ENCODE measurements at places on chromosomes 5 and 9. TPM values are rescaled to one million over a fixed set of nuclear protein-coding genes. Genes with fewer than 3 reads are reported as not detected.
A peak's percentile ranks its signal among the peaks of the same experiment; 100 is the strongest.

- no peak for DNase-seq
Measured at GRCh38 chr9:133448487-133448972, 11.2 kb upstream of the CACFD1 start.

GRCh38 chr9:118009614-118010013, 305.4 kb downstream of the TLR4 start:
- DNase-seq: no peak

GRCh38 chr9:121399126-121399882, 29.3 kb upstream of the STOM start:
- no peak for DNase-seq

- DNase-seq: no peak
Measured at GRCh38 chr9:79925326-79925725, 353.6 kb downstream of the TLE4 start.

GRCh38 chr9:89803403-89803802, 198.6 kb downstream of the GADD45G start:
- DNase-seq: no peak

DNA sequence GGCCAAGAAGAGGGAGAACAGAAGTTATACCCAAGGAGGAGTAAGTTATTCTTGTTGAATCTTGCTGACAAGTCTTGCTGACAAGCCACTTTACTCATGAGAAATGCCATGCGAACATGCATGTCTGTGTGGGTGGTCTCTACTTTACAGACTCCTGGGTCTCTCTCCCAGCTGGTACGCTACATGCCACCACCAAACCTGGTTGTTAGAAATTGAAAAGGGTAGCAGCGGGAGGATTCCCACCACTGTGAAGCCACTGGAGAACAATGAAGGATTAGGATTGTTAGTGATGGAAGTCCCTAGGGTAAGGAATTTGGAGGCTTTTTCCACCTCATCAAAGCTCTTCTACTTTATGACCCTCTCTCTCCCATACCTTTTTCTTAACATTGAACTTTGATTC, 53.6 kb upstream of the GABRB2 start:
- no peak for DNase-seq

DNA sequence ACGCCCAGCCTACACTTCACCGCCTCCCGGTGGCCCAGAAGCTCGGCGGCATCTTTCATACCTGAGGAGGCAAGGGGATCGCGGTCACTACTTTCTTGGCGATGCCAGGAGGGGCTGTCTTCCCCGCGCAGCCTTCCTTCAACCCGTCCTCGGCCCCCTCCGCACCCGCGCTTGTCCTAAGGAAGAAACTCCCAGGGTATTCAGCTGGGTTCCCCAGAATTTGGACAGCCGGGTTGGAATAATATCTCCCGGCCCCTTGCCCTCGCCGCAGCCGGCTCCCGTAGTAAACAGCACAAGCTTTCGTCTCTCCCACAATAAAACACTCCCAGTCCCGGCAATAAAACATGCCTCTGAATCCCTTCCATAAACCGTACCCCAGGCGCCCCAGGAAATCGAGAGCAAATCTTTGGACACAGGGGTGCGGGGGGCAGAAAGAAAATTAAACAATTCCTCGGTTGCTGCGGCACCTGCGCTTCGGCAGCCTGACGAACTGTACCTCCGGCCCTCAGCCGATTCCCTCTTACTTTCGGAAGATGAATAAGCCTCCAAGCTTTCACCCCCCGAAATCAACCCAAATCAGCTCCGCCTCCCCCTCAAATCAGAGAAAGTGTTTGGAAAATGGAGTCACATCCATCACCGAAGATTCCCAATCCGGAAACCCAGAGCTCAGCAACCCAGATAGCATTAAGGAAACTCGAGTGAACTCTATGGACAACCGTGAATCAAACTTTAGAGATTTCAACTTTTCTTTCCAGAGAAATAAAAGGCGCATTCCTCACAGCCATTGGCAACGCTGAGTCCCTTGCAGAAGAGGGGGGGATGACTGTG, 1.1 kb downstream of the OTP start:
- DNase-seq: no peak

DNA sequence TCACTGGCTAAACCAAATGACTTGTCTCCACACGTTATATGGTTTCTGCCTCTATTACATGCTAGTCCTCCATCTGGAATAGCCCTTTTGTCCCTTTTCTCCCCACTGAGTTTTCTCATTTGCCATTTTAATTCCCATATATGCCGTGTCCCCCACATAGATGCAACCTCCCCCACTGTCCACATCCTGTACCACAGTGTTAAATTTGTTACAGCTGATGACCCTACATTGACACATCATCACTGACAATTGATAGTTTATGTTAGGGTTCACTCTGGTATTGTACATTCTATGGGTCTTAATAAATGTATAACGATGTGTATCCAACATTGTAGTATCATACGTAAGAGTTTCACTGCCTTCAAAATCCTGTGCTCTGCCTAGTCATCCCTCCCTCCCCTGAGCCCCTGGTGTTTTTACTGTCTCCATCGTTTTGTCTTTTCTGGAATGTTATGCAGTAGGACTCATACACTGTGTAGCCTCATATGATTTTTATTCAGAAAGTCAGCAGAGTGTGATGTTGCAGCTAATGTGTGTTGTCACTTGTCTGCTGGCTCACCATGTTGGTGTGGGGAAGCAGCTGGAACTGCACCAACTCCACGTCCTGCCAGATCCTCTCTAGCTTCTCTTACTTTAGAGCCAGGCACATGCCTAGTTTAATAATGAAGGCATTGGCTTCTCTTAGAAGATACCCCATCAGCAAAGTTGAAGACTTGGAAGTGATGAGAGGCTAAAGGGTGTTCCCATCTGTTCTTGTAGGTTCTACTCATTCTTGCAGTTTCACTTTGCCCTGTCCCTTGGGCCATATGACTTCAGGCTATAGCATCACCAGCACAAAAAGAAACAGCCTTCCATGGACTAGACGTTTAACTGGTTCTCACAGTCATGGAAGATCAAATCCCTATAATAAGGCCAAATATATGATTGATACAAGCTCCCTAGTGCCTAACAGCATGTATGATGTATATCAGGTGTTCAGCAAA, 30.2 kb downstream of the LRRC70 start:
- no peak for DNase-seq

GRCh38 chr9:89593727-89594427, 10.9 kb upstream of the GADD45G start:
- DNase-seq: peak; percentile 61

DNA sequence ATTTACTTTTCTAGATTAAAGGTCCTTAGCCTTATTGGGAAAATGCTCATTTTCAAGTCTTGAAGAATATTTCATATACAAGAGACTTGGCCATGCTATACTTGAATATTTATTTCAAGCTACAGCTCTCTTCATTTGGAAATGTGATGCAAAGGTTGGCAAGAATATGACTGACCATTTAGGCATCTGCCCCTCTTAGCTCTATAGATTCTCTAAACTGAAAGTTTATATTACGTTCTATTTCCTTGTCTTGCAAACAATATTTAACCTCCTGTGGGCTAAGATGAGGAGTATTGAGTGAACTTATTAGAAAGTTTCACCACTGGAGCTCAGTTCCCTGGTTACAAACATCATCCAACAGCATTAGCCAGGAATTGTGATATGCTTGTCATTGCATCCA, 593.1 kb downstream of the MAT2B start:
- DNase-seq: no peak

DNA sequence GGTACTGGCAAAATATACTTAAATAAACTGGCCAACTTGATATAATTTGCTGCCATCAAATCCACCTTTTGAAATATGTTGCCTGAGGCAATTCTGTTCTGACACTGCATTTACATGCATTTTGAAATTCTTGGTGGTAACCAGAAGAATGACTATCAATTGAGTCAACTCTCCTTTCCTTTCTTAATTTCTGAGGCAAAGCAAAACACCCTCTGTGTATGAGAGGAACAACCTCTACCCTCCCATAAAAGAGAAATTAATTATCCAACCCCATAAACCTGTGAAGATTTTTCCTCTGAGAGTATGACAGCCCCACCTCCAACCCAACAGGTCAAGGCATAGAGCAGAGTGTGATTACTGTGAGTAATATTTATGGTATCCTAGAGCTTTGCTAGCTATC, 286.8 kb downstream of the NR2F1-AS1 start:
- DNase-seq: no peak

DNA sequence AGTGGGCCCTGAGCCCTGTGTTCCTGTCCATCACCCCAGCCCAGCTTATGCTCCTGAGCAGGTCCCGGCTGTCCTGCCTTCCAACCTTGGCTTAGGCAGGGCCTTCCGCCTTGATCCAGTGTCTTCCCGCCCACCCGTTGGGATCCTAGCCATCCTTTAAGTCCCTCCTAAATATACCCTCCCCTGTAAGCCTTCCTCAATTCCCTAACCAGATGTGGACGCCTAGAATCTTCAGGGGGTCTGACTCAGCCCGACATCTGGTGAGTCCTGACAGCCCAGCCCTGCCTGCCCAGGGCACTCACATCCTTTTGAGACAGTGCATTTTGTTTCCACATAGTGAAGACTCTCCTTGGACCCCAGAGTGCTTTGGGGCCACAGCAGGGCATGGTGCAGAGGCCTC, 23.7 kb downstream of the SLC6A7 start:
- DNase-seq: no peak

DNA sequence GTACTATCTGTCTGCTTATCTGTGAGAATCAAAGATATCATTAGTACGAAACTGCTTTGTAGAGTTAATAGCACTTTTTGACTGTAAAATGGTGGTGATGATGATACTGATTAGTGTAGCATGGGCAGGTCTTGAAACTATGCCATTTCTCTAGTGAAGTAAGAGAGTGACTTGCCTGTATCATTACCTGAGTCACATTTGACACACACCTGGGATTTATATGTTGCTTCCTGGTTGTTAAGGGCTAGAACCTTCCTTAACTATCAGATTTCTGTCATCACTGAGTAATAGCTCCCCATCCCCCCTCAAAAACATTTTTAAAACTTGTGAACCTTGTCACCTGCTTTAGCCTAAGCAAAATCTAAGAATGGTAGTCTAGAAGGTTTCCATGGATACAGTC, 135.6 kb upstream of the RORB start:
- no peak for DNase-seq

DNA sequence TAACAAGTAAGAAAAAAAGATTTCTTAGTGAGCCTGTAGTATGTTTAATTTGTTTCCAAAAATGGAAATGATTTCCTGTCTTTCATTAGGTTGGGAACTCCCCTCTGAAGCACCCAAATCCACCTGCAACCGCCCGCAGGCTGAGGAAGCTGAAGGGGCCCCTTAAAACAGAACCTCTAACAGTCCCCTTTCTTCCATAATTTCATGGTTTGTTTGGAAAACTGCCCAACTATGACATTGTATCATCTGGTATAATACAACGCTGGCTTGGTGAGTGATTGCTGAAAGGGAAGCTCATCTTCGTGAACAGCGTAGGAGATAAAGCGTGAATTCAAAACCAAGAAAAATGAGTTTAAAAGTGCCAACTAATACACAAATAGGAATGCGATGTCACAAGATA, 215.5 kb downstream of the FSTL4 start:
- no peak for DNase-seq

DNA sequence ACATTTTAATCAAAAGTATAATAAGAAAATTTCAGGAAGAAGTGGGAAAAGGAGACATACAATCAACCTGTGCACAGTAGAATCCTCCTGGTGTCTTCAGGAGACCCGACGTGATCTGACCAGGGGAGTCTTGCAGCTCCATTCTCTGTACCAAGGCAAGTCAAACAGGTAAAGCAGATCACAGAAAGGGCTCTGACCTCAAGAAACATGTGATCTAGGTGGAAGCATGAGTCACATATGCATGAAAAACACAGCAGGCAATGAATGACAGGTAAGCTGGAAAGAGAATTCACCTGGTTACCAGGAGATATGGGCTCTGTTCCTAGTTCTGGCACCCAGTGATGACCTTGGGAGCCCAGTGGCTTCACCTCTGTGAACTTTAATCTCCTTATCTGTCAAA, 19.4 kb upstream of the FABP6 start:
- DNase-seq: no peak

DNA sequence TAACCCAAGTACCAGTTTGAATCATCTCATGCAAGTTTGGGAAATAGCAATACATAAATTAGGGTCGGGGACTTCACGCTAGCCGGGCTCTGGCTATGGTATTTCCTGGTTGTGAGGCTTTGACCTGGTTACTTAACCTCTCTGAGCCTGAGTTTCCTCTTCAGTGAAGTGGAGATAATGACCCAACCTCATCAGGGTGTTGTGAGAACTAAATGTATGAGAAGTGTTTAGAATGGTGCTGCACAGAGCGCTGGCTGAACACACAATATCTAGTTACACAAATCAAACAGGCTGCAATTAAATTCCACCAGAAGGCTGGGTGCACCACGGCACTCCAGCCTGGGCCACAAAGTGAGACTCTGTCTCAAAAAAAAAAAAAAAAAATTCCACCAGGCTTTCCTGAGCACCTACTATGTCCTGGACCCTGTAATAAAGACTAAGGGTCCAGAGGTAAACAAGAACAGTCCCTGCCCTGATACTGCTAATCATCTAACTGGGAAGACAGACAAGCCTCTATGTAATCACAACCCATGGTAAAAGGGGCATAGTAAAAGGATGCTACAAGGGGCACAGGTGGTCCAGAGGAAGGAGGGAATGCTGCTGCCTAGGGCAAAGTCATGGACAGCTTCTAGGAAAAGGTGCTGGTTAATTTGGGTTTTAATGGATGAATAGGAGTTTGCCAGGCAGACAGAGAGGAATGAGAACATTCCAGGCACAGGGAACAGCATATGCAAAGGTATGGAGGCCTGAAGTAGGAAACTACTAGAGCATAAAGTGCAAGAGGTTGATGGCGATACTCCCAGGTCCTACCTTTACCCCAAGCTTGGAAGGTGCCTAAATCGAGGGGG, 27.7 kb downstream of the DUSP1 start:
- no peak for DNase-seq

- DNase-seq: no peak
Measured at GRCh38 chr9:113997610-113998009, 80.5 kb downstream of the AMBP start.

The CCDC180 gene
- total RNA-seq: 3.1 TPM

Measured in Right ventricle myocardium superior (tissue), 1 donor.